ENCODE measurements at places on chromosomes 13 and 19.

- no peak for DNase-seq
Measured at GRCh38 chr19:34191355-34191962, 19.2 kb downstream of the LSM14A start.

- DNase-seq = no peak
Measured at GRCh38 chr19:55592391-55593090, 6.8 kb downstream of the FIZ1 start.

GRCh38 chr13:80251403-80251802 lies 89.5 kb downstream of the SPRY2 start:
- DNase-seq = no peak

- DNase-seq = no peak
Measured at GRCh38 chr13:77056382-77056781, 29.4 kb upstream of the FBXL3 start.

DNA sequence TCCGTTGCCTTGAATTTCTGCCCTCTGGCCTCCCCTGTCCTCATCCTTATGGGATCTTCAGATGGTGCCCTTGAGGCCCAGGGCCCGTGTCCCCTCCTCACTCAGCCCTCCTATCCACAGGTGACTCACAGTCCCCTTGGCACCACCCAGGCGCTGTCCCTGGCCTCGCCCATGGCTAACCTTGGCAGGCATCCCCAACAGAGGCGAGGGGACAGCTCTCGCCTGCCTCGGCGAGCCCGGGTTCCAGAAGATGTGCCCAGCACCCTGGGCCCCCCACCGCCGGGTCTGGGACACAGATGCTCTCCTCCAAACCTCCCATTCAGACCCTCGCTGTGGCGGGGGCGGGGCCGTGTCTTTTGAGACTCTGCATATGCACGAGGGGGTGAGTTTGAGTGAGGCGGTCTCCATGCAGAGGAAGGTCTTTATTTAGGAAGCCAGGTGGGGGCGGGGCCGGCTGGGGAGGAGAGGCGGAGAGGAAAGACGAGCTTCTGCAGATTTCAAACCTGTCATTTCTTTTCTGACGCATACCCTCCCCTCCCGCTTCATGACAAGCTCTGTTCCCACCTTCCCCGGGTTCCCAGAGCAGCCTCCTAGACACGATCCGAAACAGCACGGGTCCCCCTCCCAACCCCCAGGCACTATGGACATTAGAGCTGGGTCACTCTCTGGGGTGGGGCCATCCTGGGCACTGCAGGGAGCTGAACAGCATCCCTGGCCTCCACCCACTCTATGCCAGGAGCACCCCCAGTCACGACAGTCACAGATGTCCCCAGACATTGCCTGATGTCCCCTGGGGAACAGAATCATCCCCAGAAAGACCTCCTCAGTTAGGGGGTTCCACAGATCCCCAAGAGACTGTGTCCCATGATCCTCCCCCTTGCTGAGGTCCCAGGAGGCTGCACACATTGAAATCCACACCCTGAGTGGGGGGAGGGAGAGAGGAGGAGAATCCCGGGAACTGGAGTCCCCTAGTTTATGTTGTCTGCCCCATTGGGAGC lies 48.5 kb downstream of the GNG7 start:
- DNase-seq = peak; percentile 14

DNA sequence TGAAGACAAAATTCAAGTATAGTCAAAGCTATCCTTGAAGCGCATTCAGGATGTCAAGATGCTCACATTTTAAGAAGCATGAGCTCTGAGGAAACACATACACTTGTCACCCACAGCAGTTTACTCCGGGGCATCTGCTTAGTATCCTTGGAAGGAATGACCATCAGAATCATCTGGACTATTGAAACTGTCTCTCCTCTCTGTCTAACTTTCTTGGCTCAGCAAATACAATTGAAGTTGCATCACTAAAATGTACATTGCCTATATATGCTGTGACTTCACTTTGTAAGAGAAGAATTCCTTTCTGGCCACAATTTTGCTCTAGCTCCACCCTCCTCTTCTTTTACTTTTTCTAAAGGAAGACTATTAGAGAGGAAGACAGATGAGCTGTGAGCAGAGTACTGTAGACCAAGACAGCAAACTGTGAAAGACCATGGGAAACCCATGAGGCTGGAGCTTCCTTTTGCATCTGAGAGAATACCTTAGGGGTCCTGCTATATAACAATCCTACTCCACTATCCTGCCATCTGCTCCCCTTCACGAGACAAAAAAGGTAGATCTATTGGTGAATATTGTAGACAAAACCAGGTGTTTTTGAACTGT lies 906.3 kb downstream of the PCDH9 start:
- DNase-seq = no peak

GRCh38 chr19:38683393-38684077 lies 36.1 kb downstream of the ACTN4 start:
- no peak for DNase-seq

DNA sequence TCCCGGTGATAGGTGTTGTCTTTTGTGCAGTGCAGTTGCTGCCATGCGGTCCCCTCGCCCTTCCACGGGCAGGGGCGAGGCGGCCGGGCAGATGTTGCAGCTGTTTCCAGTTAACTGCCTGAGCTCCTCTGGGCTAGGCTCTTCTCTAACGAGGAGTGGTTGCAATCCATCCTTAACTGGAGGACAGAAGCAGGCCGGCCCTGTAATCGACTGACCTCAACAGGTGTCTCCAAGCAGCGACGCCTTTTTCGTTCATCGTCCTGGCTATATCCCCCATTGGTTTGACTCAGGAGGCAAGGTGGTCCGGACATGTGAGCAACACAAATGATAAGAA lies 1.9 kb upstream of the TSC22D1 start:
- DNase-seq = no peak

- DNase-seq = no peak
Measured at GRCh38 chr19:34967551-34967950, 3.5 kb upstream of the ZNF792 start.

DNA sequence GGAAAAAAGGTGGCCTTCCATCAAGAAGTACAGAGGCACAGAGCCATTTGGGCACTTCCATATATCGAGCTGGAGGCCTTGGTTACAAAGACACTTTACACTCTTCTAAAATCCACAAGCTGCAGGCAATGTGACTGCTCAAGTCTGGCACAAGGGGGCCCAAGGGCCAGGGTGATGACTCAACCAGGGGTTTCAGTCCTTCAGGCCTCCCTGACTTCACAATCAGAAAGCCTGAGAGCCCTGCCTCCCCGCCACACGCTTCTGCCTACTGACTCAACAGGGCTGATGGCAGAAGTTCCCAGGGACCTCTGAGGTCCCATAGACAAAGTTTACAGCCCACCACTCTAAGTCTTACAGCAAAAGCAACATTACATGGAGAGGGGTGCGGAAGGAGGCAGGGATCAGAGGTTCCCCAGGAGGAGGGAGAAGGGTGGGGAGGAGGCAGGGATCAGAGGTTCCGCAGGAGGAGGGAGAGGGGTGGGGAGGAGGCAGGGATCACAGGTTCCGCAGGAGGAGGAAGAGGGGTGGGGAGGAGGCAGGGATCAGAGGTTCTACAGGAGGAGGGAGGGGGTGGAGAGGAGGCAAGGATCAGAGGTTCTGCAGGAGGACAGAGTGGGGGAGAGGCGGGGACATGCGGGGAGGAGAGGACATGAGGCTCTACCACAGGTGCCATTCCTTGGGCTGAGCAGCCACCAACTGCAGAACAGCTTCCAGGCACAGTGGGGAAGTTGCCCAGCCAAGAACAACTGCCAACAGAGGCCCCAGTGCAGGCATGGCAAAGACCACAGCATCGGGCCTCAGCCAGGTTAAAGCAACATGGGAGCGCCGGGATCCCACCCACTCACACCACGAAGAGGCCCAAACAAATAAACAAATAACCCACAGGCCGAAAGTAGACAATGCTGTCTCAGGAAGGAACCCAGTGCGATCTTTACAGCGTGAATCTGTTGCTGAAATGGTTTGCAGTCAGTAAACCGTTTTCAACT lies 52.0 kb downstream of the SLC7A1 start:
- DNase-seq = no peak

DNA sequence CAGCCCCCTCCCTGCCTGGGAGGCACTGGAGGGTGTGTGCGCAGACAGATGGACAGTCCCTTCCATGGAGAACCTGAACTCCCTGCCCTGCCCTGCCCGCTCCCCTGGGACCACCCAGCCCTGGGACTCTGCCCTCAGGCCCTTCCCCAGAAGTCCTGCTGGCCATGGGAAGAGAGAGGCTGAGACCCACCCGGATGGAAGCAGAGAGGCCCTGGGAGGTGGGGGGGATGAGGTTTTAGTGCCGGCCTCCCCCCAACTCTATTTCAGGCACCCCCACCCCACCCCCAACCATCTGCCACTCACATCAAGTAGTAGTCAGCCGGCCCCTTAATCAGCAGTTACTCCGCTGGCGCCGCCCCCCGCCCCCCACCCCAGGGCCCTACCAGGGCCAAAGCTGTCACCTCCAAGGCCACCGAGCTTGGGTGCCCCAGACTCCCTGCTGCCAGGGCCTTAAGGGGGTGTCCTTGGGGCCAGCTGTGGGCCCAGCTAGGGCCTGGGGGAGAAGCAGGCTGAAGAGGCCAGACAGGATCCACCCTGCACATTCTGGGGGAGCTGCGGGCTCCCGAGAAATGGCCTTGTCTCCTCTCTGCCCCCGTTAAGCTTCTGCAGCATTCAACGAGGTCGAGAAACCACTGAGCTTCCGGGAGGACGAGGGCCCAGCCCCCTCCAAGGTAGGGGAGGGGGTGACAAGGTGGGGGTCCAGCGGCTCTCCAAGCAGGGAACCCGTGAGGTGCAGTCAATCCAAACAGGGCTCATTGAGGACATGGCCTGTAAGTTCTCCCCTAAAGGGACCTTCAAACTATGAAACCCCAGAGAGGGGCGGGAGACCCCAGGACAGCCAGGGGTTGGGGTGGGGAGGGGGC lies 17.4 kb downstream of the NMRK2 start:
- no peak for DNase-seq

- DNase-seq = no peak
Measured at GRCh38 chr19:11152318-11153062, 3.1 kb downstream of the SPC24 start.

DNA sequence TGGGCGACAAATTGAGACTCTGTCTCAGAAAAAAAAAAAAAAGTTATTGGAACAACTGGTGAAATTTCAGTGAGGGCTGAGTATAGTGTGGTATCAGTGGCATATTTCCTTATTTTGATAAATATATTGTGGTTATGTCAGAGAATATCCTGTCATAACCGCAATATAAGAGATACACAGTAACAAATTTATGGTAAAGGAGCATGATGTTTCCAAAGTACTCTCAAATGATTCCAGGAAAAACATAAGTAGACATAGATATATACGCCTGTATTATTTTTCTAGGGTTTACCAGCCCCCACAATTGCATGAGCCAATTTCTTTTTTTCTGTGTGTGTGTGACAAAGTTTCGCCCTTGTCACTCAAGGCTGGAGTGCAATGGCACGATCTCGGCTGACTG lies 5.7 kb upstream of the C5AR1 start:
- DNase-seq = no peak

DNA sequence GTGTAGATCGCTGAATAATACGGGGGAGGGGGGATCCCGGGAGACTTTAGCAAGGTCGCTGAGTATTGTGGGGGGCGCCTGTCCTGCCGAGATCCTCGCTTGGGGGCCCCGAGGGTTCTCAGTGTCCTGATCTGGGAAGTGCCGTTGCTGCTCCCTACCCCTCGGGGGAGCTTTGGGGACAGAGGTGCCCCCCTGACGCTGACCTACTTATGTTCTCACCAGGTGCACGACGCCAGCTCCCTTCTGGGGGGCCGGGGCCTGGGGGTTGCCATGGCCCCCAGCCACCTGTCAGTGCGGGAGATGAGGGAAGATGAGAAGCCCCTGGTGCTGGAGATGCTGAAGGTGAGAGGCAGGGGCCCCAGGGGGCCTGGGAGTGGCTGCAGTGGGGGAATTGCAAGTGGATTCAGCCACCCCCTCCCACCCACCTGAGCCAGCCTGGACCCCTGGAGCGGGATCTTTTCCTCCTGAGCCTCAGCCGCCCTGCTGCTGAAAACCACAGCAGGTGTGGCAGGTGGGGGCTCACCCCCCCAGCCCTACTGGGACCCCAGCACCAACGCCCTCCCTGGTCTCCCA lies 537 bp downstream of the NAT14 start:
- DNase-seq = no peak

- DNase-seq = no peak
Measured at GRCh38 chr13:60227158-60227557, 63.4 kb upstream of the DIAPH3 start.

- DNase-seq = no peak
Measured at GRCh38 chr13:78410847-78411246, 192.5 kb downstream of the POU4F1 start.

DNA sequence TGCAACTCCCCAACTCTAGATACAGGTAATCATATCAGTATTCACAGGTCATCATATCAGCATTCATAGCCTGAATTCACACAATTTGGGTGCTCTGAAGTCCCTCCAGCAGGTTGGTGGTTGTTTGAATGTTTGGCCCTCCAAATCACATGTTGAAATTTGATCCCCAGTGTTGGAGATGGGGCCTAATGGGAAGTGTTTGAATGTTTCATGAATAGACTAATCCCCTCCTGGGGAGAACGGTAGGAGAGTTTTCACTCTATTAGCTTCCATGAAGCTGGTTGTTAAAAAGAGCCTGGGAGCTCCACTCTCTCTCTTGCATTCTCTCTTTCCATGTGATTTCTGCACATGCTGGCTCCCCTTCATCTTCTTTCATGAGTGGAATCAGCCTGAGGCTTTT lies 288.6 kb upstream of the PCDH9 start:
- no peak for DNase-seq

Data from caudate nucleus (tissue), 63 donors.